MCF 10A (cell line): ENCODE measurements at places on chromosomes 11 and 22. TPM values are rescaled to one million over a fixed set of nuclear protein-coding genes. Genes with fewer than 3 reads are reported as not detected.

GRCh38 chr22:28053896-28054818, 135.1 kb upstream of the PITPNB start:
- H3K27ac ChIP-seq: no peak overlapping the region
- peaks cover 61% of the 10 kb centered on the region for H3K27me3 ChIP-seq
- H3K4me1 ChIP-seq: no peaks in the 10 kb centered on the region
- DNase-seq: no peak

DNA sequence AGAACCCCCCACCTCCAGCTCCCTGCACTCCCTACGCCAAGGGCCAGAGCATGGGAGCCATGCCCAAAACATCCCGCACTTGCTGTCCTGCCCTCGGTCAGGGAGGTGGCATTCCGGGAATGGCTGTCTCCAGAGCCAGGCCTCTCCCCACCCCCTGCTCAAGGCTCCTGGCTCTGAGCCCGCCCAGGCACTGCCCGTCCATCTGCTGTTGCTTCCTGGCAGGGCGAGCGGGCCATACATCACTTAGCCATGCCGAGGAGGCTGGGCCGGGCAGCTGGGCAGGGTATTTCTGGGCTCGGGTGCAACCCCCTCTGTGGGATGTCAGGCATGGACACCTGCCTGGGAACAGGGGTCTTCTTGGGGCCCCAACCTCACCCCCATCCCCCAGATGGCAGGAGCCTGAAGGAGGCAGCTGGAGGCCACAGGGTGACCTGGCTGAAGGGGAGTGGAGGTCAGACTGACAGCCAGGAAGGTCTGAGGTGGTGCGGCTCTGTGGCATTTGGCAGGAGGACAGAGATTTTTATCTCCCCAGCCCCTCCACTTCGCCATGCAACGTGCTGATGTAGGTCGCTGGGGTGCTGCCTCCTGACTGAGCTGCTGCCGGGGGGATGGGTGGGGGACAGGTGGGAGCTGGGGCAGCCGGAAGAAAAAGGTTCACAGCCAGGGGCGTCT, 8.7 kb upstream of the CABP7 start:
- no peaks in the 10 kb centered on the region for H3K36me3 ChIP-seq
- peaks cover 16% of the 10 kb centered on the region for H3K27me3 ChIP-seq
- H3K4me1 ChIP-seq: no peaks in the 10 kb centered on the region
- no peak overlapping the region for H3K27ac ChIP-seq

DNA sequence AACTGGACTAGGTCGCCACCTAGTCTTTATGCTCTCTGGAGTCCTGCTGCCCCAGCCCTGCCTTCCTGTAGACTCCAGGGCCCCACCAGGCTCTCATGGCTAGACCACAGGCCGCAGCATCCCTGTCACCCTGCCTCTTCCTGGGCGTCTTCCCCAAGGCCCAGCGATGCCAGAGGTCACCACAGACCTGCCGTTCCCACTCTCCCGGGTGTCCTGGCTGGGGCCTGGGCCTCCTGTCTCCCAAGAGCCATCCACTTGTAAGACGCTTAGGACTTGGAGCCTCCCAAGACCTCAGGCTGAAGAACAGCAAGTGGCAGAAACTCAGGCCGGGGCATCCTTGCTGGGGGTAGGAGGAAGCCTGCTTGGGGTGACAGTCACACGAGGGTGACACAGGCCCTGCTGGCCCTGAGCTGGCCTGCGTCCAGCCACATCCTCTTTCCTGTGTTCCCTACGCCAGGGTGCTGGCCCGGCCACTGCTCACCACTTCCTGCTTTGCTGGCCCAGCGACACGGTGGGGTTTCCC, 2.0 kb upstream of the TCIRG1 start:
- H3K36me3 ChIP-seq: peaks cover 16% of the 10 kb centered on the region
- H3K4me3 ChIP-seq: no peak overlapping the region
- H3K27ac ChIP-seq: no peak overlapping the region
- H3K27me3 ChIP-seq: no peaks in the 10 kb centered on the region
- no peak for DNase-seq

GRCh38 chr11:112538534-112539280, 278.0 kb upstream of the PLET1 start:
- no peaks in the 10 kb centered on the region for H3K36me3 ChIP-seq
- DNase-seq: no peak
- no peak overlapping the region for H3K4me3 ChIP-seq
- no peak overlapping the region for H3K27ac ChIP-seq
- peaks cover 6% of the 10 kb centered on the region for H3K4me1 ChIP-seq

GRCh38 chr11:926341-926916, 759 bp downstream of the AP2A2 start:
- peaks cover 14% of the 10 kb centered on the region for H3K4me1 ChIP-seq
- H3K4me3 ChIP-seq: peak overlapping the region; percentile 83
- no peaks in the 10 kb centered on the region for H3K27me3 ChIP-seq

Gene C22orf31
- total RNA-seq: not detected in 2 replicates
